Cardiac ventricle fibroblast (primary cell): ENCODE measurements at places on chromosomes 1 and 21. TPM values are rescaled to one million over a fixed set of nuclear protein-coding genes. Genes with fewer than 3 reads are reported as not detected.

Gene A3GALT2
- not detected in 2 replicates for total RNA-seq

Gene PTGS2
- total RNA-seq = 6.2 and 7.2 TPM in 2 replicates

Gene PARS2
- total RNA-seq = 4.3 and 4.5 TPM in 2 replicates

Gene RERE
- 31.1 and 33.8 TPM in 2 replicates for total RNA-seq
